ENCODE measurements at places on chromosomes 7 and 10.
A peak's percentile ranks its signal among the peaks of the same experiment; 100 is the strongest.

DNA sequence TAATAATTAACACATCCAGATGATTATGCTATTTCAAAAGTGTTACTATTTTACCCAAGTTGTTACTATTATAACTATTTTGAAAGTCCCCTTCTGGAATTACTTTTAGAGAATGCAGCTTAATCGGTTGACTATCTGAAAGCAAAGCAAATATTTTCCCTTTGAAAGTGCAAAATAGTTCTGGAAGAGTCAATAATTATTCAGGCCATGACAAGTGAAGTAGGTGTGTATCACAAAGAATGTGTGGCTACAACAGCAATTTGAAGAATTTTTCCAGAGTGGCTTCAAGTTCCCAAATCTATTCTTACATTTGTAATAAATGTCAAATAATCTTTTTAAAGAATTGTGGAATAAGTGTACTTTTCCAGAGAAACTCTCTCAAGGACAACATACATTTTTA is 42.8 kb downstream of the RNLS start:
- DNase-seq, result no peak

DNA sequence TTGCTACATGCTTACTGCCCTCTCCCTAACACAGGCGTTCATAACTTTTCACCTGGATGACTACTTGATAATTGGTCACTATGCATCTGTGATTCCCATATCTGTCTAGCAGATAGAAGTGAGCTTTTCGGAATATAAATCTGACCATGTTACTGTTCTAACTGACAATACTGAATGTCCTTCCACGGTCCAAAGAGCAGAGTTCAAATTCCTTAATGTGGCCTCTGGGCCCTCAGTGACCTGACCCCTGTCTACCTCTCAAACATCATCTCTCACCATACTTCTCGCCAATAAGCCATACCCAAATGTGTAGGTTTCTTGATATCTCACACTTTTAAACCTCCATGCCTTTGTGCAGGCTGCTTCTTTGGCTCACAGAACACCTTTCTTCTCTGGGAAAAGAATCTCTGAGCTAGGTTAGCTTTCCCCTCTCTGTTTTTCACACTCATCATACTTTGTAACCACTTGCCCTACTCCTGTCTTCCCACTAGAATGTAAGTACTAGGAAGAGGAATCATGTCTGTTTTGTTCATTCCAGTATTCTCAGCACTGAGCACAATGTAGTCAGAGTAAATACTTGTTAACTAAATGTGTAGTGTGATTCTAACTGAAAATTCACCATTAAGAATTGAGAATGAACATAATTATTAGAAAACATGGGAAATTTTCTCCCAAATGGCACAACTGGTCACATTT is 39.2 kb upstream of the LRRC17 start:
- no peak for DNase-seq

DNA sequence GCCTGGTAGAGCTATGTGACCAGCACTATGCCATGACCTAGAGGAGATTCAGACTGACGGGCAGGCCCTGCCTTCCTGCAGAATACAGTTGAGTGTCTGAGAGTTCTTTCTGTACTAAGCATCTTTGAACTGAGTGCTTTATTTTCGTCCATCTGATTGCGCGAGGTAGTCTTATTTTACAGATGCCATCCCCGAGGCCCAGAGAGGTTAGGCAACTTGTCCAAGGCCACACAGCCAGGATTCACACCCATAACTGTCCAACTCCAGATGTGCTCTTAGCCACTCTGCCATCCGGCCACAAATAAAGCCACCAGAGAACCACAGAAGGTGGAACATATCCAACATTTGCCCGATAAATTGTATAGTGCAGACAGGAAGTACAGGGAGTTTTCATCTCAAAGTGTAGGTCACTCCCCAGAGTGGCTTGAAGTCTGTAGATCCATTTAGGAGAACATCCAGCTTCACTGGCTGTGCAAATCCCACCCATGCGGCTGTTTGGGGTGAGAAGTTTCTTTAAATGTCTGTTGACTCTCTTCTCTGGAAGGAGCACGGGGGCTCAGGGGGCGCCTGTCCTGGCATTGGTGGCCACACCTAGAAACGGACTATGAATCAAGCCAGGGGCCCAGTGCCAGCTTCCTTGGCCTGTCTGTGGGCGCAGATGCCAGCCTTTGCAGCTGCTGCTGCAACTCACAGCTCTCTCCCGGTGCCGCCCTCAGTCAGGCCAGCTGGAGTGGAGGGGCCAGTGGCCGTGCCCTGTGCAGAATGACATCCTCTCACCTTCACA is 11.1 kb downstream of the CHST3 start:
- no peak for DNase-seq

DNA sequence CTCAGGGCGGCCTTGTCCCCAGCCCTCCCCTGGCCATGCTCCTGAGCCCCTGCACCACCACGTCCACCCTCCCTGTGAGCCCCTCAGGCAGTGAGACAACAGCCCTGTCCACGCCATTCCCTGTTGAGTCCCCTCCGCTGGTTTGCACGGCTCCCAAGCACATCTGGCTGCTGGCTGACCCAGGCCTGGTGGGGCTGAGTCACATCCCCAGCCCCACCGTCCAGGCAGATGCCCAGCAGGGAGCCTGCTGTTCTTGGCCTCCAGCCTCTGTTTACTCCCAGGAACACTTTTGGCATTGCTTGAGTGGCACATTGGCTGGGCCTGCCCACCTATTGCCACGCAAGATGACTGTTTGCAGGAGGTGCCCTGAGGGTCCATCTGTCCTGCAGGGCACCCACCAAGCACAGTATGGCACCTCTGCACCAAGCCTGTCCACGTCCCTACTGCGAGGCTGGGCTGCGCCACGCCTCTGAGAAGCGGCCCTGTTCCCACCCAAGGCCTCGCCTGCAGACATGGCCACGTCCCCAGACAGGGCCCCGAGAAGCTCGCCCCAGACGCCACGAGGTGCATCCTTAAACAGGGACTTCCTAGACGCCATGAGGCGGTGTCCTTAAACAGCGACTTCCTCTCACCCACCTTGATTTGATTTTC is 48.4 kb upstream of the INPP5A start:
- DNase-seq, result no peak

GRCh38 chr10:132961787-132962622 is 19.6 kb upstream of the CFAP46 start:
- DNase-seq, result peak; percentile 76

DNA sequence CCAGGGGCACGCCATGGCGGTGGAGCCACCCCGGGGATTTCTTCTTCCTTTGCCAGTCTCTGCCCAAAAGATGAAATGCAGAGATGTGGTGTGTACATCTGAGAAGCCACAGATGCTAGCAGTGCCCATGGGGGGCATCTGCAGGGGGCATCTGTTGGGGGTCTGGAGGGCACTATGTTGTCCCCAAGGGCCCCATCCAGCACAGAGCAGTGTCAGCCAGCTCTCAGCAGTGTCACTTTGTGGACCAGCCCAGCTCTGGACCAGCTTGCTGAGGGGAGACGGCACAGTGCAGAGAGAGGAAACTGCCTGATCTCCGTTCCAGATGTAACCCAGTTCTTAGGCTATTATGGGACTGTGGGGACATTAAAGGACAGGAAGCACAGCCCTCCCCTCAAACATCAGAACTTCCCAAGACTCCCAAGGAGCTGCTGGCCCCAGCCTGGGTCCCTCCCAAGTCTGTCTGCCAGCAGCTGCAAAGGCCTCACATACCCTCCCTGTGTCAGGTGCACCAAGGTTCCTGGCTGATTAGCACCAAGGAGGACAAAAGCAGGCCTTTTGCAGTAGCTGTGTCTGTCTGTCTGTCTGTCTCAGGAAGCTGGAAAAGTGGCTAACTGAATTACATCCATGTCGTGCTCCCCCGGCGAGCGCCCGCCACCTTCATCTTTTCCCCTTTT is 536.5 kb downstream of the PTPRN2 start:
- no peak for DNase-seq

All from dermis blood vessel endothelial cell (primary cell).